ENCODE measurements at places on chromosomes 12 and 14. TPM values are rescaled to one million over a fixed set of nuclear protein-coding genes. Genes with fewer than 3 reads are reported as not detected.

USP44 gene
- total RNA-seq, result 3.4 TPM

RIN3 gene
- total RNA-seq, result 5.6 TPM

RNASE7 gene
- not detected for total RNA-seq

TEX52 gene
- 0.12 TPM for total RNA-seq

SIX4 gene
- total RNA-seq, result 17.4 TPM

SDSL gene
- 7.5 TPM for total RNA-seq

SLC25A21 gene
- 2.9 TPM for total RNA-seq

C12orf60 gene
- 0.50 TPM for total RNA-seq

HOXC12 gene
- not detected for total RNA-seq

DHRS2 gene
- total RNA-seq, result 0.22 TPM

FOXG1 gene
- under 0.01 TPM for total RNA-seq

VRK1 gene
- total RNA-seq, result 63.9 TPM

POTEG gene
- not detected for total RNA-seq

RIMBP2 gene
- under 0.01 TPM for total RNA-seq

ACRBP gene
- 0.22 TPM for total RNA-seq

SMCO3 gene
- total RNA-seq, result 0.11 TPM

KLC1 gene
- 244 TPM for total RNA-seq

NGB gene
- not detected for total RNA-seq

GPR137C gene
- 0.44 TPM for total RNA-seq

TAS2R8 gene
- total RNA-seq, result not detected

DEGS2 gene
- total RNA-seq, result not detected

DCAF4 gene
- total RNA-seq, result 23.9 TPM

FOXN4 gene
- total RNA-seq, result not detected

FLRT2 gene
- 2.2 TPM for total RNA-seq

ITPK1 gene
- 11.7 TPM for total RNA-seq

GPRC5D gene
- not detected for total RNA-seq

DPF3 gene
- total RNA-seq, result 3.1 TPM

FSCB gene
- 0.12 TPM for total RNA-seq

TUNAR gene
- total RNA-seq, result not detected

TAS2R30 gene
- total RNA-seq, result 9.1 TPM

FAM90A1 gene
- 0.11 TPM for total RNA-seq

CMA1 gene
- total RNA-seq, result not detected

PNMA1 gene
- 25.9 TPM for total RNA-seq

EXOC3L4 gene
- 0.50 TPM for total RNA-seq

SIX1 gene
- total RNA-seq, result 0.12 TPM

TMEM229B gene
- total RNA-seq, result 0.33 TPM

OR6C76 gene
- not detected for total RNA-seq

NANOG gene
- total RNA-seq, result not detected

TBX3 gene
- 160 TPM for total RNA-seq

EML1 gene
- total RNA-seq, result 60.3 TPM

L2HGDH gene
- total RNA-seq, result 4.9 TPM

LALBA gene
- total RNA-seq, result not detected

KCNH5 gene
- 0.12 TPM for total RNA-seq

FKBP3 gene
- total RNA-seq, result 28.4 TPM

NPAS3 gene
- total RNA-seq, result 1.4 TPM

RNASE2 gene
- not detected for total RNA-seq

AKAP6 gene
- total RNA-seq, result 10.6 TPM

CYP27B1 gene
- 0.55 TPM for total RNA-seq

COX8C gene
- not detected for total RNA-seq

ATN1 gene
- total RNA-seq, result 22.4 TPM

ARHGEF40 gene
- total RNA-seq, result 42.8 TPM
